ENCODE measurements at places on chromosomes 5 and 9.
A peak's percentile ranks its signal among the peaks of the same experiment; 100 is the strongest.

- no peak for DNase-seq
Observed at GRCh38 chr9:18396102-18396728, 77.7 kb upstream of the ADAMTSL1 start.

DNA sequence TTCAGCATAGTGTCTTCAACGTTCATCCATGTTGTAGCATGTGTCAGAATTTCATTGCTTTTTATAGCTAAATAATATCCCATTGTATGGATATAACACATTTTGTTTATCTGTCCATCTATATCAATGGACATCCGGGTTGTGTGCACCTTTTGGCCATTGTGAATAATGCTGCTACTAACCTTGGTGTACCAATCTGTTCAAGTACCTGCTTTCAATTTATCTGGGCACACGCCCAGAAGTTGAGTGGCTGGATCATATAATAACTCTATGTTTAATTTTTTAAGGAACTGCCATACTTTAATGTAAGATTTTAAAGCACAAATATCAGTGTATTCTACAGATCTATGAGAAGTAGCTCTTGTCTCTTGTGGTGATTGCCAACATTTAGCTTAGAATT lies 43.5 kb downstream of the SCAI start:
- DNase-seq: no peak

DNA sequence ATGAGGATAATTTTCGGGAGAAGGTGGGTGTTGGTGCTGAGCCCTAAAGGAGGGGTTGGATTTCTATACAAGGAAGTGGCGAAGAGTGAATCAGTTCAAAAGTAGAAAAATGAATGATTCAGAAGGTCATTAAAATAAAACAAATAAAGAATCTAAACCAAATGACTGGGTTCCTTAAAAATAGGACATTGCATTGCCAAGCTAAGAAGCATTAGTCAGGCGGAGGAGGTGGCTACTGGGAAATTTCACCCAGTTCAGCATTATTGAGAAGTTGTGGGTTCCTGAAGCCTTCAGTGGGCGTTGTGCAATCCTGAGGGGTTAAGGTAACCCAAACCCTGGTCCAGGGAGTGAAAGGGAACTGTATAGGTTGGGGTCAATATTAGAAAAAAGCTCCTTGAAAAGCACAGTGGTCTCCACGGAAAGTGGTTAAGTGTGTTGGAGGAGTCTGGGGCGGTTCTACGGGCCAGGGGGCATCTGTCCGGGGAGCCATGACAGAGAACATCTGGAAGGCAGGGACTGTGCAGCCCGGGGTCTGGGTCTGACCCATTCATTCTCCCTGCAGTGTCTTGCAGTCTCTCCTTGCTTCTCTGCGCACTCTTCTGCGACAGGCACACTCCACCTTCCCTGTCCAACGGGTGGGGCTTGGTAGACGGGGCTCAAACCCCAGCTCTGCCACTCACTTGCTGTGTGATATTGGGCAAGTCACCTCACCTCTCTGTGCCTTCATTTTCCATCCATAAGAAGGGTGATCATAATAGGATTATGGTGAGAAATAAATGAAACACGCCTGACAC lies 27.6 kb upstream of the DUSP1 start:
- no peak for DNase-seq

DNA sequence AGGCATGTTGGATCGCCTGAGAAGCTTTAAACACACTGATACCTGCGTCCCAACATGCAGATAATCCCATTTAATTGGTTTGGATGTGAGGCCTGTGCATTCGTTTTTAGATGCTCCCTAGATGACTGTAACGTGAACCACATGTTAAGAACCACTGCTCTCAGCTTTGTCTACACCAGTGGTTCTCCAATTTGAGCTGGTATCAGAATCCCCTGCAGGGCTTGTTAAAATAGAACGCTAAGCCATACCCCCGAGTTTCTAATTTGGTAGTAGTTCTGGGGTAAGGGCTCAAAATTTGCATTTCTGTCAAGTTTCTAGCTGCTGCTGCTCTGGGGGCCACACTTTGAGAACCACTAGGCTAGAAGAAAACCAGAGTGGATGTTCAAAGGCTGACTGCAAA lies 74.7 kb downstream of the S1PR3 start:
- no peak for DNase-seq

DNA sequence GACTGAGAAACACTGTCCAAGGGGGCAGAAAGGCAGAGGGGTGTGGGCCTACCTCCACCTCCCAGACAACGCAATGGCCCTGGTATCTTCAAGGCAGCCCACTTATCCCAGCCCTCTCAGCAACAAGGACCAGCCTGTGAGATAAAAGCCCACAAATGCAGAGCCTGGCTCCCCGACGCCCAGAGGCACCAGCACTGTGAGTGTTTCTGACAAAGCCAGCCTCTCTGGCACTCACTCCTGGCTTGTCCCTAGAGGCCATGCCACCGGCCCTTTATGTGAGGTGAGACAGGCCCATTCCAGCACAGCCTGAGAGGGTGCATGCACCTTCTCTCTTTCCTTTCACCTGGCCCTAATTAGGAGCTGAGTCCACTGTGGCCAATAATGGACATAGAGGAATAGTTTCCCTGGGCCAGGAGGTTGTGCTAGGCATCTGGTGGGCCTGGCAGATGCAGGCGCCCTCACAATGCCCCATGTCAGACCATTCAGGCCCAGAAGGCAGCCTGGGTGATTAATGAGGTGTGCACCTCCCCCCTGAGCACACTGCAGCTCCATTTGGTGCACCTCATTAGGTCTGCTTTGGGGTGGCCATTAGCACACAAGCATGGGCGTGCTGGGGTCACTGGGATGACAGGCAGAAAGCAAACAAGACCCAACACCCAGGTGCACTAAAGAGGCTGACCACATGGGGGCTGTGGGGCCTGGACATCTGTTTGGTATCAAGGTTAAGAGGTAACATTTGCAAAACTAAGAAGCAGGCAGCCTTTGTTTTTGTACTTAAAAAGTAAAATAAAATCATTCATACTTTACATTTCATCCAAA lies 176.0 kb downstream of the MED10 start:
- no peak for DNase-seq

- DNase-seq: no peak
Observed at GRCh38 chr5:131649161-131649560, 14.1 kb upstream of the RAPGEF6 start.

DNA sequence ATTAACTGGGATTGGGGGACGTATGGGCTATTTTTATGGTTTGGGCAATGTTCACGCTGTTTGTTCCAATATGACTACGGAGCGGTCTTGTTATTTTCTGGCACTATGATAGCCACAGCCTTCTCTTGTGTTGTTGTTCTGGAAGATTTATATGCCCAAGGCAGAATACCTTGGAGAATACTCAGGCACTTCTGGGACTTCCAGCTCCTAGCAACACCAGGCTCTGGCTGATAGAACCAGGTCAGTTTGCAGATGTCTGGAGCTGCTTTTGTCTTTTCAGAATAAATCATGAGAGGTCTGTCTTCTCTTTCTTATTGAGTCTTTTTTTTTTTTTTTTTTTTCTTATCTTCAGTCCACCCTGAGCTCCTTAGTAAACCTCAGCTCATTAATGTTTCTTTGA lies 262.5 kb downstream of the MED10 start:
- DNase-seq: no peak

DNA sequence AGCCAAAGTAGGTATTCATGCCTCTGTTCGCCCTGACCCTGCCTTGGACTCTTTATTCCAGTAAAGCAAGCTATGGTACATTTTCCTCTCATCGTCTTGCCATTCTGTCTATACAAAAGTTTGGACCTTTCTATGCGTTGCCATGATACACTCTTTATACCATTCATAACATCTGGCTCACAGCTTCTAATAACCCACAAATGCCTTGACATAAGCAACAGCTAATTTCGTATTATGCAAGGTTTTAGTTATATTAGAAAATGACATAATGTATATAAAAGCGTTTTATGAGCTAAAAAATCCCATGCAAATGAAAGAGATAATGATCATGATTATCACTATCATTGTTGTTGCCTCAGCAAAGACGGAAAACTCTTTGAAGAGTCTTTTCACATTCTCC lies 265.7 kb downstream of the TMEM167A start:
- DNase-seq: no peak

- DNase-seq: no peak
Observed at GRCh38 chr9:87342743-87343142, 154.9 kb upstream of the DAPK1 start.

DNA sequence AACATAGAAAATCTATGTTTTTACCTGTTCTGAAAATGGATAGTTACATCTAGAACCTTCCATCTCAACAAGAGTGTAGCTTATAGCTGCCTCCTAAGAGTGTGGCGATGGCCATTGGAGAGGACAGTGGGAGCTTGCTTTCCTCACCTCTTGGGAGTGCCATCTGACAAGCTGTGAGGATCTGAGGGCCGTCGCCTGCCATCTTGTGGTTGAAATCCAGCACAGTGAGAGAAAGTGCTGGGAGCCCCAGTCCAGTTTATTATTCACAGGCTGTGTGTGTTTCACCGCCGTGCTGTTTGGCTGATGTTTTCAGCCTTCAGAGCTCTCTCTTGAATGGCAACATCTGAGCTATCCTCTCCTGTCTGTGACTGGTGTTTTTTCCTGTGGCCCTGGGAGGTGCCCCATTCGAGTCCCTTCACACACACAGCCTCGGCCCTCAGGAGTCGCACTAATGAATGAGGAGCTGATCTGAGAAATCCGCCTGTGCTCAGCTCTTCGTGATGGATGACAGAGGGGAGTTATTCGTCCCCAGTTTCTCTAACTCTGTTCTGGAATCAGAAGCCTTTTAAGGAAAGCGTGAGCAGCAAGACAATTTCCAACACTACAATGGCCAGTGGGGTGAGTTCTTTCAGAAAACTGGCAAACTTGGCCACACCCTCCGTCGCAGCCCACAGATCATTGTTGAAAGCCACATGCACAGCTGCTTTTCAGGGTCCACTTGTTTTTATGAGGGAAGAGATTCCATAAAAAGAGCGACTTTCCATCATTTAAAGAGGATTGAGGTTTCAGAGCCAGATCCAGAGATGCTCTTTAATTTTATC lies 170.3 kb downstream of the PDZD2 start:
- DNase-seq: peak; percentile 8

- DNase-seq: no peak
Observed at GRCh38 chr5:60447488-60447920, 252.5 kb downstream of the DEPDC1B start.
